ENCODE measurements at places on chromosomes 16 and 17.

GRCh38 chr17:3004925-3005324 lies 58.5 kb downstream of the OR1D5 start:
- DNase-seq, result no peak

DNA sequence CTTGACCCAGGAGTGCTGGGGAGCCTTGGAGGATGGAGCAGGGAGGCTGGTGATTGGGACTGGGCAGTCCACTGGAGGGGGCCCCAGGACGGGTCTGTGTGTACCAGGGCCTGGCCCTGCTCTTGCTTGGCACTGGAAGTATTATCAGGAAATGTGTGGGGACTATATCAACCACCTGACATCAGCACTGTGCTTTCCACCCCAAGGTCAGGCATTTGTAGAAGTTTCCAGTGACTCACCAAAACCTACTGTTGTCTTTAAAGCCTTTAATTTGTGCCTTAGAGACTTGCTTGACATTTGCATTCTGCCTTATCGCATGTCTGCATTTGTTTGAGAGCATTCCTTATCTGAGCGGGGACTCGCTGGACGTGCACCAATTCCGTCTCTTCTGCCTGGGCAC lies 323.1 kb downstream of the FOXL1 start:
- DNase-seq, result no peak

DNA sequence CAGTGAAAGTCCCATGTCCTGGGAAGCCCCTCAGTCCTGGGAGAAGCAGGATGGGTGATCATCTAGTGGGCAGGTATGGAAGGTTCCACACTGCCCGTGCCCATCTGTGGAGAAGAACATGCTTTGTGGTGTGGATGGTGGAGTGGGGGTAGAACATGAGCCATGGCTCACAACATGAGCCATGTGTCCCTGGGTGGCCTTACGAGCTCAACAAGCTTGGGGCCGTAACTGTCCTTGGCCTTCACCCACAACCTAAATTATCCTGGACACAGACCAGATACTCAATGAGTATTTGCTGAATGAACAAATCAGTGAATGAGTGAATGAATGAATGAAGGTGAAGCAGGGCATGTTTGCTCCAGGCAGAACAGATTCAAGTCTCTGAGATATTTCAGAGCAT lies 13.5 kb downstream of the SOX8 start:
- DNase-seq, result no peak

DNA sequence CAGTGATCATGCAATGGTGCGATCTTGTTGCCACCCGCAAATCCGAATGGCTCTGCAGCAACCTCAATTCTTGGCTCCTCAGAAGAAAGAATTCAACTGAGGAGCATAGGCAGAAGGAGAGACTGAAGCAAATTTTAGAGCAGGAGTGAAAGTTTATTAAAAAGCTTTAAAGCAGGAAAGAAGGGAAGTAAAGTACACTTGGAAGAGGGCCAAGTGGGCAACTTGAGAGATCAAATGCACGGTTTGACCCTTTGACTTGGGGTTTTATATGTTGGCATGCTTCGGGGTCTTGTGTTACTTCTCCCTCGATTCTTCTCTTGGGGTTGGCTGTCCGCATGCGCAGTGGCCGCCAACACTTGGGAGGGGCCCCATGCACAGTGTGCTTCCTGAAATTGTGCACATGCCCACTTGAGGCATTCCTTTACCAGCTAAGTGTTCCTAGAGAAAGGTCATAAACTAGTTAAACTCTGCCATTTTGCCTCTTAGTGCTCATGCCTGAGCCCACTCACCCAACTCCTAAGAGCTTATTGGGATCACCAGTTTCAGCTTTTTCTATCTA lies 36.7 kb downstream of the ZNRF1 start:
- no peak for DNase-seq

DNA sequence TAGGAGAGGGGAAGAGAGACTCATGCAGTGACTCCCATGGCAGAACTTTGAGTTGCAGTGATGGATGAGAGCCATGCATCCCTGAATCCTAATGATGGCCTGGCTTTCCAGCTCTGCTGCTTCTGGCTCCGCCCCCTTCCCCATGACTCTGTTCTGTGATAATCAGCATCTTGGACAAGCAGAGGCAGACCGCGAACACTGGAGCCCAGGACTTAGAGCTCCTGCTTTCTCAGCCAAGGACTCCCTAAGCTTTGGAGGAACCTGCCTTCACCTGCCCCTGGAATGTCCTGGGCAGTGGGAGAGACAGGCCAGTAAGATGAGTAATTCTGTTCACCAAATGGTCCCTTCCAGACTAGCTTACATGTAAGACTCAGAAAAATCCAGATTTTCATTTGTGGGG lies 12.5 kb downstream of the CCDC92B start:
- no peak for DNase-seq

DNA sequence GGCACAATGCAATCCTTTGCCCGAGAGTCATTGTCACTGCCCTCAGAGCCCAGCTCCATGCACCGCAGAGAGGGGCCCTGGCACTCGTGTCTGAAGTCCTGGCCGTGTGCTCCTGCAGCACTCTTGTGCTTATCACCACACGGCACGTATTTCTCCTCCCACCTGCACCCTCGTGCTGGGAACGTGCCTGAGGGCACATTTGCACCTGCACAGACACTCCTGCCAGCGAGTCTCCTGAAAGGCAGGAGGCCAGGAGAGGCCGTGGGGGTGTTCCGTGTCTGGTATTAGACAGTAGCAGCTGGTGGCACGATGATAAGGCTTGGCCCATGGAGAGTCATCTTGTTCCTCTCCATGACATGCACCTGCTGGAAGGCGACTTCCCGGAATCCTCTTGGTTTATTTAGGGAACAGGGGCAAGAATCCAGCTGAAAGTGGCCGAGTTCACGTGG lies 3.4 kb upstream of the ACSF3 start:
- no peak for DNase-seq

DNA sequence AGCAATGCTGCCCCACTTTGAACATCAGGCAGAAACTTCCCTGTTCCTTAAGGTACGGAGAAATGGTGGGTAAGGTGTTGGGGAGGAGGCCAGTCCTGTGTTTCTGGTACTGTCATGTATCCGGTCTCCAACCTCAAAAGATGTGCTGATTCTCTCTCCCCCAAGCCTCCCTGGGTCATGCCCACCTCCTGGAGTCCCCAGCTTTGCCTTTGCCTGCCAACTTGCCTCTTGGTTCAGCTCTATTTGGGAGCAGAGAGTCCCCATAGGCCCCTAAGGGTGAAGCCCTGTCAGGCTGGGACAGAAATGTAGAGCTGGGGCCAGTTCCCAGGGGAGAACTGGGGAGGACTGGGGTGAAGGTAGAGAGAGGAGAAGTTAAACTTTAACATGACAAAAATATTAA lies 1.6 kb upstream of the TBX21 start:
- no peak for DNase-seq

- DNase-seq, result no peak
These were observed 7.8 kb downstream of the HIC1 start for GRCh38 chr17:2062571-2063183.

GRCh38 chr16:67111951-67112444 lies 2.3 kb downstream of the PHAF1 start:
- no peak for DNase-seq

DNA sequence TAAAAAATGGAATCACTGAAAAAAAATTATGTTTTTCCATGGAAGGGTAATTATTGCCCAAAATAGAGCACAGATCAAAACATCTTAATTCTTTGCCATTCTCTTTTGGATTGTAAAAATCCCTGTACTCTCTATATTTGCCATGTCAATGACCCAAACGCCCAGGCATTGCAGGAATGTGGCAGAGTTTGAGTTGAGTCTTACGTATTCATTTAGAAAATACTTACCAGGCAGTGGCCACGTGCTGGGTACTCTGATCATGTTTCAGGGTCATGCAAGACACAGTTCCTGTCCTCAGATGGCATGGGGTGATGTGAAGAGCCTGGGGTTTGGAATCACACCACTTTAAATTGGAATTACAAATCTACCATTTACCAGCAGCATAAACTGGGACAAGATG lies 267.7 kb downstream of the ABCC12 start:
- no peak for DNase-seq

- no peak for DNase-seq
These were observed 66.4 kb downstream of the PRKCB start for GRCh38 chr16:23902034-23902747.

- no peak for DNase-seq
These were observed 29.0 kb downstream of the PIMREG start for GRCh38 chr17:6473128-6473767.

GRCh38 chr17:69501591-69502468 lies 87.3 kb downstream of the MAP2K6 start:
- no peak for DNase-seq

GRCh38 chr16:87075319-87075860 lies 241.8 kb downstream of the C16orf95 start:
- DNase-seq, result no peak

GRCh38 chr17:30472238-30472890 lies 4.8 kb upstream of the GOSR1 start:
- no peak for DNase-seq

DNA sequence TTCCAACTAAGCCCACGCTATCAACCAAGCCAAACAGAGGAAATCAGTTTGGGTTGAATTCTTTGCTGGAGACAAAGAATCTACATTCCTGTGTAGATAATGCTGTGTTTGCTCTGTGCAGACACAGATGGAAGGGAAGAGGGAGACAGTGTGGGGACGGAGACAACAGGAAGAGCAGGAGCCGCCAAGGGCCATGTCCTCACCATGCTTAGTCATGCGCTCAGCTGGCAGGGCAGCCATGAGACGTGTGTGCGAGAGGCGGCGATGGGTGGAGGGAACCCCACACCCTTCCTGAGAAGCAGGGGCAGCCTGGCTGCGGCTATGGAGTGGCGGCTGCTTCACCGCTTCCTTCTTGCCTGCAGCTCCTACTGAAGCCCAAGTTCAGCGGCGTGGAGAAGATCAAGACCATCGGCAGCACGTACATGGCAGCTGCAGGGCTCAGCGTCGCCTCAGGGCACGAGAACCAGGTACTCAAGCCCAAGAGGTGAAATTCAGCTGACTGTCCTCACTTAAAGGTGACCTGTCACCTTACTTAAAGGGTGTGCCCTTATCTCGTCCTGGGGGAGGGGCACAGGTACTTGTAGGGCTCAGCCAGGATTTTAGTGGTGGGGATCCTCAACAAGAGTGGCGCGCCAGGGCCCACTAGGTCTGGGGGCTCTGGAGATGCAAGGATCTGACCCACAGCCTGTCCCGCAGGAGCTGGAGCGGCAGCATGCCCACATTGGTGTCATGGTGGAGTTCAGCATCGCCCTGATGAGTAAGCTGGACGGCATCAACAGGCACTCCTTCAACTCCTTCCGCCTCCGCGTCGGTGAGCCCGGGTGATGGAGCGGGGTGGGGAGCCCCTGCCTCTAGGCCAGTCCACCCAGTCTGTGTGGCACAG lies 47.5 kb downstream of the ADCY7 start:
- peak; percentile 37 for DNase-seq

DNA sequence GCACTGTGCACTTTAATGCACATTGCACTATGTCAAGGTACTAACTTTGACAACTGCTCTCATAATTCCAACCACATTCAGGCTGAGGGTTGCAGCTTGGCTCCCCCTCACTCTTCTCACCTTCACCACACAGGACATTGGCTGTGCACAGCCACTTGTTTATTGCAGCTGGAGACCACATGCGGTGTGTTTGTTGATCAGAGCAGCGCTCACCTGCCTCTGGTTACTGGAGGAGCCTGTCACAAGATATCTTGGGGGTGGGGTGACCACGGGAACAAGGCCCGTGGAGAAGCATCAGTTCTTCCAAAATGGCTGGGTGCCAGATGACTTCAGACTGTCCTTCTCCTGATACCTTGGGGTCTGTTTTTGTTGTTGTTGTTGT lies 10.6 kb upstream of the CCL5 start:
- DNase-seq, result no peak

DNA sequence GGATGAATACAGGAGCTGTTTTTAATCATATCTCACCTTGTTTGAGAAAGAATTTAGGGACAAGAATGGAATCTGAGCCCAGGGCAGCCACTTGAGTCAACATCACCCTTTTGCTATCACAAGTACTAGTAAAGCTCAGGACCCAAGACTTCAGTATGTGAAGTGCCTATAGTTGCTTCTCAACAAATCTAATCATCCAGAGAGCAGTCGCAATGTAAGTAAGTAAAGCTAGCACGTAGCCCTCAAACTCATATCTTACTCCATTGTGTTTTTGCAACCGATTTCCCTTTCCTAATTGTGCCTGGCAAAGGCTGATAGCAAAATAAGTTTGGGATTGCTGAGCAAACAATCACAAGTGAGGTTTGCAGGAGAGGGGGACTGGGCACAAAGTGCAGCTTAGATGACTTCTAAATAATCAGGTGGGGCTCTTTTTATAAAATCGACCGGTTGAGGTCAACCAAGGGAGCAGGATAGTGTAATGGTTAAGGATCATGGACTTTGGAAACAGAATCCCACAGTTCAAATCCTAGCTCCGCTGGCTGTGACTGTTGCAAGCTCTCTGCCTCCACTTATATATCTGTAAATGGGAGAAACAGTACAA lies 13.0 kb downstream of the TOB1 start:
- no peak for DNase-seq

- DNase-seq, result no peak
These were observed 20.3 kb downstream of the CACNG5 start for GRCh38 chr17:66855204-66855603.

DNA sequence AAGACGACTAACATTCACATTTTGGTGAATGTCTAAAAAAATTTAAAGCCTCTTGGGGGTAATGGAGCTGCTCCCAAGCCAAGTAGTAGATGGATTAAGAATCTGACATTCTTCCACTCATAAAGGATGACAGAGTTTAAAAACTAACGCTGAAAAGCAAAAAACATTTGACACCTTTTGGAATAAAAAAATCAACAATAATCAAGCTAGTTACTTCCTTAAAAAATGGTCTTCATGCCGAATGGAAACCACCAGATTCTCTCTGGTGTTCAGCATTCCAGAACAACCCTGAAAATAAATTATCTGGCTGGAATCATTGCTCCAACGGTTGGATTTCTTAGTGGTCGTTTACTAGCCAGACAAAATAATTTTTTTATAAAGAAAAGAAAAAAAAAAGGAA lies 18.0 kb downstream of the HLF start:
- no peak for DNase-seq

DNA sequence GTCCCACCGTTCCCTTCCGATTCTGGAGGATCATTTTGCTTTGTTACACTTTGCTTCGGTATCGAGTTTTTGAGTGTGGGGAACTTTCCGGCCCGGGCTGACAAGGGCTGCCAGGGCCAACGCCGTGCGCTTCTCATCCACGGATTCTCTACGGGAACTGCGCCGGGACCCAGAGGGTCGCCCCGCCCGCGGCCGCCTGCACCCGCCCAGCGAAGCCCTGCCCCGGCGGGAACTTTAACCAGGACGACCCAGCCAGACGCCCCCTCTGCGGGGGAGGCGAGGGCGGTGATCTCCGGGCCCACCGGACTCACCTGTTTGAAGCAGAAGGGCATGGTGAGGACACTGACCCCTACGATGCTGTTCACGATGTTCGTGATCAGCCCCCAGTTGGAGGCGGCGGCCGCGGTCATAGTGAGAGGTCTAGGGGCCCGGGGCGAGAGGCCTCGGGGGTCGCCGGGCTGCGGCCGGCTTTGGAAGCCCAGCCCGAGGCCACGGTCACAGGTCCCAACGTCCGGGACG lies 536 bp downstream of the SLC38A10 start:
- DNase-seq, result no peak

Data from activated gamma-delta T cell (primary cell).